ENCODE measurements at places on chromosomes 16 and 17.

DNA sequence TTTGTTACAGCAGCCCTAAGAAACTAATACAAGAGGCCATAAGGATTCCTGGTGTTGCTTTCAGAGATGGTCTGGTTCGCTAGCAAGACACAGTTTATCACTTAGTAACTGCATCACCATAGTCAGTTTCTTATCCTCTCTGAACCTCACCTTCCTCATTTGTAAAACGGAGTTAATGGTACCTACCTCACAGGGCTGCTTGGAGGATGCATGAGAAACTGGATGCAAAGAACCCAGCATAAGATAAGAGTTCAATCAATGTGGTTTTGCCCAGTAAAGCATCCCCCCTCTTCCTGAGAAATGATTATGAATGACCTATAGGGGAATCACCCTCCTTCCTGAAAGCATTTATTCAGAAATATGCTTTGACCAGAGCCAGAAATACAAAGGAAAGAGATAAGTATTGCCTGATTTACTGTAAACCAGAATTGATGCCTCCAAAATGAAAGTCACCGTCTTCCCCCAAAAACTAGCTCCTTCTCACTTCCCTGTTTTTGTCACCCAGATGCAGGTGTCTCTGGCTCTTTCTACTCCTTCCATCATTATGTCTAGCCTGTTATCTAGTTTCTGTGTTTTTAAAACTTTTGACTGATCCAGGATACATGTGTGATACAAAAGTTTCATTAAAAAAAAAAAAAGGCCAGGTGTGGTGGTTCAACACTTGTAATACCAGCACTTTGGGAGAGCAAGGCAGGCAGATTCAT, 2.8 kb upstream of the TEFM start:
- no peak for DNase-seq

GRCh38 chr16:28096983-28097899, 33.7 kb upstream of the GSG1L start:
- DNase-seq = no peak

- no peak for DNase-seq
Observed at GRCh38 chr16:88922114-88922825, 54.7 kb downstream of the CBFA2T3 start.

GRCh38 chr16:85573045-85573695, 40.0 kb upstream of the GSE1 start:
- DNase-seq = no peak

DNA sequence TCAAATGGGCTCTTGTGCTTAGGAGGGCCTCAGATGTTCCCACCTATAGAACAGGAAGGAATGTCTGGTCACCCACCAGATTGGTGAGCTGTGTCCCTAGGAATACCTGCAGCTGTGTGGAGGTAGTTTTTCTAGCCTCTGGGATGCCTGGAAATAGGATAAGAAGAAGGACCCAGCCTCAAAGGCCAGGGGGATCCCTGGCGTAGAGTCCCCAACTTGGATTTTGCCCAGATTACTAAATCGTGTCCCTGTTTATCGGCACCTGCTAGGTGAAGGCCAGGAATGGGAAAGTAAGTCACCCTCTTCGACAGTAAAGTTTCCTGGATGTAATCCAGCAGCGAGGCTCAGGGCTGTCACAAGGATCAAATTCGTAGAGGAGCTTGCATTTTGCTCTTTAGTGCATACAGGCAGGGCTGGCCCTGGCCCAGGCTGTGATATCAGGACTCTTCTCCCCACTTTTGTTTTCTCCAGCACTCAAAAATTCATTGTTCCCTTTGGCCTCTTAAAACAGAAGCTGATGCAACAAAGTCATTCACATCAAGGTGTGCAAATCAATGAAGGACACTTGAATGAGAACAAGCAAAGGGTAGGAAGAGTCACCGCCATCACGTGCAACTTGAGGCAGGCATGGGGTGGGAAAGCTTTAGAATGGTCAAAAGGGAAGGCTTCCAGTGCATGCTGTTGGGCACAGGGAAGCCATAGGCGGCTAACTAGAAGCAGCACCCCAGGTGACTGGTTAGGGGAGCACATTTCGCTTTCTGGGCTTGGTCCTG, 7.5 kb downstream of the SLC13A2 start:
- no peak for DNase-seq

- DNase-seq = no peak
Observed at GRCh38 chr17:35799942-35800341, 4.5 kb upstream of the MMP28 start.

DNA sequence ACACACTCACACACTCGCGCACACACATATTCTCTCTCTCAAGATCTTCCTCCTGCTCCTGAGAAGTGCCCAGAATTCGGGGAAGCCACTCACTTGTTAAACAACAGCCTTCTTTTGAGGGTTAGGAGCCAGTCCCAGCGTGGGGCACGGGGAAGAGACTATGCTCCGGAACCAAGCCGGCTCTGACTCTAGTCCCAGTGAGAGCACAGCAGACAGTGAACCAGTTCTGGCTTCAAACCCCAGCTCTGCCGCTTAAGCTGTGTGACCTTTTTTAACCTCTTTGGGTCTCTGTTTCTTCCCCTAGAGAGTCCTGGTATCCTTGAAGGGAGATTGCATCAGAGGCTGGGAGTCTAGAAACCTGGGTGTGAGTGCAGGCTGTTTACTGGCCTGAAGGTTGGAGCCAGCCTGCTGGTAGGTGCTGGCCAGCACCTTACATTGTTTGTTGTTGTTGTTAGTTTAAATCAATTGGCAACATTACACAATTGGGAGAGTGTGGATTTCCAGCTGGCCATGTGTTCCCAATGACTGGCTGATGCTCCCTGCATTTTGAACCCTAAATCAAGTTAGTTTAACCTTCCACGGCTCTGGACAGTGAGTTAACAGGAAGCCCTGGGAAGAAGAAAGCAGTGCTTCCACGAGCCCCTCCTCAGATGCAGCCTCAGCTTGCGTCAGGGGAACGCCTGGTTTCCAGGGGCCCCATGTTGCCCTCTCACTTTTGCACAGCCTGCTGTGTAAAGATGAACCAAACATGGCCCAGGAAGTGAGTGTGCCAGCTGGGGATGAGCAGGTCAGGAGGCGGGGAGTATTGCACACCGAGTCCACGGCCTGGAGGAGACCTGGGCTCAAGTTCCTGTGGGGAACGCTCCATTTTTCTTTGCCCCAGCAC, 71.5 kb downstream of the GAS7 start:
- DNase-seq = no peak

DNA sequence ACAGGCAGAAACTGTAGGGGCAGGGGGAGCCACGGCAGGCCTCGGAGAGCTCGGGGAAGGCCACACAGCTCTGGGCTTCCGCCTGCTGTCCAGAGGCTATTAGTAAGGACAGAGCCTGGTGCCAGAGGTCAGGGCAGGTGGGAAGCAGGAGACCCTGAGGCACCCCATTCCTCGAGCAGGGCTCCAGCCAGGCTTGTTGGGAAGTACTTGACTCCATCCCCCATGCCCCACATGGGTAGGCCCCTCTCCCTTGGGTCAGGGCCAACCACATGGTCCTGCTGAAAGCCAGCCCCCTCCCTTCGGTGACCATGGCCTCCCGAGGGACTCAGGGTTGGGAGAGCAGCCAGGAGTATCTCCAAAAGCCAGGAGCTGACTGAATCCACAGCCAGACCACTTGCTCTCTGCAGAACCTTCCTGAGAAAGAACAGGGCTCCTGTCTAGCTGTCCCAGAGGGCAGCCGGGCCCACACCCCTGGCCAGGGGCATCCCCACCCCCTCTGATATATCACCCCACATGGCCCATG, 17.4 kb upstream of the MPRIP start:
- DNase-seq = no peak

DNA sequence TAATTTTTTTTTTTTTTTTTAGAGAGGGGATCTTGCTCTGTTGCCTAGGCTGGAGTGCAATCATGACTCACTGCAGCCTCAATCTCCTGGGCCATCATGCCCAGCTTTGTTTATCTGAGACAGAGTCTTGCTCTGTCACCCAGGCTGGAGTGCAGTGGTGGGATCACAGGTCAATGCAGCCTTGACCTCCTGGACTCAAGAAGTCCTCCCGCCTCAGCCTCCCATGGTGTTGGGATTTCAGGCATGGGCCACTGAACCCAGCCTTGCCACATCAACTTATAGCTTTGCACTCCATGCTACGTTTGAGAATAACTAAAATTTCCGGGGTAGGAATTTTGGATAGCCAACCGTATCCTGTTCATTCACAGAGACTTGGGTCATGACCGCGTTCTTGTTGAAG, 30.6 kb downstream of the RNF213 start:
- no peak for DNase-seq

- no peak for DNase-seq
Observed at GRCh38 chr17:32335687-32336086, 6.3 kb downstream of the C17orf75 start.

DNA sequence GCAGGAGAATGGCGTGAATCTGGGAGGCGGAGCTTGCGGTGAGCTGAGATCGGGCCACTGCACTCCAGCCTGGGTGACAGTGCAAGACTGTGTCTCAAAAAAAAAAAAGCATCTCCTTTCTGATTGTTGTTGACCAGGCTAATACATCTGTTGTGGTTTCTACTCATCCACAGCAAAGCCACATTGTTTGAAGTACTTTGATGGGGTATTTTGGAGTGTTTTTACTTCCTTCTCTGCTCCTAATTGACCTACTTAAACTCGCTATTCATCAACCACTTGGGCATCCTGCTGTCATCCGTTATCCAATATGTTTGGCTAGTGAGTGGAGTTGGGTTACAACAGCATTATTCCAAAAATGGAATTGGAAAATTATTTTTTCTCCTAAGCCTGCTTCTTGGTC, 3.5 kb upstream of the CDC27 start:
- no peak for DNase-seq

- no peak for DNase-seq
Observed at GRCh38 chr16:60459463-60459862, 1576.8 kb downstream of the CDH8 start.

DNA sequence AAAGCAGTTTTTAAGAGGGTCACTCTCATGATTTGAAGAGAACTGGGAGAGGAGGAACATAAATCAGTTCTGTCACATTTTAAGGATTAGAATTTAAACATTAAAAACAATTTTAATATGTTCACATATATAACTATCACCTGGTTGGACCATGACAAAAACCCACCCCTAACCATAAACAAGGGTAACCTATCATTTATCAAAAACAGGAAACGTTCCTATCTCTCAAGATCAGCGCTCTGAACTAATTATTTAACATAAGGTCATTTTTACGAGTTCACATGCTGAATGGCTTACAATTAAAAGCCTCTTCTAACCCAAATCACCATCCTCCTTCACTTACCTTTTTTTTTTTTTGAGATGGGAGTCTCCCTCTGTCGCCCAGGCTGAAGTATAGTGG, 45.0 kb downstream of the KANSL1 start:
- DNase-seq = no peak

DNA sequence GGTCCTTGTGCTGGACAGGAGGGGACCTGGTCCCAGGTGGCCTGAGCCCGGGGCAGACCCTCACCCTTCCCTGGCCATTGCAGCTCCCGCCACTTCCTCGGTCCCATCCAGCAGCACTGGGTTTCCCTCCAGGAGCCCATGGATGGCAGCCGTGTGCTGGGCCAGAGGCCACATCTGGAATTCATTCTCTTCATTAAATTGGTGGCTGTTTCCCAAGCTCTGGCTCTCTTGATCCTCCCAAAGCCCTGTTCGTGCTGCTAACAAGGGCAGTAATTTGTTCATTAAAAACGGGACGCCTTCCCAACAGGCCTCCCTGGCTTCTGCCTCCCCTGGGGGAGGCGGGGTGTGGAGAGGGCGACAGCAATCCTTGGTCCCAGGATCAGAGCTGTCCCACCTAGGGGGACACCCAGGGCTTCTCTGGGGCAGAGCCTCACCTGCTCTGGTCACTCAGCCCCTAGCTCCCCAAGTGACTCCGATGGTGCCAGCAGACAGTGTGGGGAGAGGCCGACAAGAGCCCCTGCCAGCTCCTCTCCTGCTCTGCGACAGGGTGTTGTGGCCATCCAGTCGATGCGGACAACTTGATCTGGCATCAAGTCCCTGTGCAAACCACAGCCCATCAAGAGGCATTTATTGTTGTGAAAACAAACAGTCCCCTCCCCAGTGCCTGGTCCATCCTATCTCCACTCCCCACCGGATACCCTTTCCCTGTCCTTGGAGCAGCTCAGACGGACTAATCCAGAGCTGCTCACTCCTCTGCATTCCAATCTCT, 44.0 kb downstream of the SDK2 start:
- DNase-seq = no peak

DNA sequence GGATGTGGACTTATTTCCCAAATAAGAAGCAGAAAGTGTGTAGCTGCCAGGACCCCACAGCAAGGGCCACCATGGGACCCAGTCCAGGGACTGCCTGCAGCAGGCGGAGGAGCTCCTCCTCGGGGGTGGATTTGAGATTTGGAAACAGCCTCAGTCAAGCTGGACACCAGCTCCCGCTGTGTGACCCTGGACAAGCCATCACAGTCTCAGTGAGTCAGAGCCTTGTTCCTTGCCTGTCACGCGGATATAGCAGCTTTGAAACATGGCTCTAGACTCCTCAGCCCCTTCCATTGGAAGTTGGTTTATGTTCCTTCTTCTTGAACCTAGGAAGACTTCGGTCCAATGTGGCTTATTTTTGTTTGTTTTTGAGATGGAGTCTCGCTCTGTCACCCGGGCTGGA, 12.5 kb upstream of the DPEP1 start:
- DNase-seq = no peak

GRCh38 chr16:30853758-30854157, 40.1 kb downstream of the BCL7C start:
- DNase-seq = no peak

GRCh38 chr16:8641671-8642070, 20.2 kb downstream of the METTL22 start:
- DNase-seq = no peak

DNA sequence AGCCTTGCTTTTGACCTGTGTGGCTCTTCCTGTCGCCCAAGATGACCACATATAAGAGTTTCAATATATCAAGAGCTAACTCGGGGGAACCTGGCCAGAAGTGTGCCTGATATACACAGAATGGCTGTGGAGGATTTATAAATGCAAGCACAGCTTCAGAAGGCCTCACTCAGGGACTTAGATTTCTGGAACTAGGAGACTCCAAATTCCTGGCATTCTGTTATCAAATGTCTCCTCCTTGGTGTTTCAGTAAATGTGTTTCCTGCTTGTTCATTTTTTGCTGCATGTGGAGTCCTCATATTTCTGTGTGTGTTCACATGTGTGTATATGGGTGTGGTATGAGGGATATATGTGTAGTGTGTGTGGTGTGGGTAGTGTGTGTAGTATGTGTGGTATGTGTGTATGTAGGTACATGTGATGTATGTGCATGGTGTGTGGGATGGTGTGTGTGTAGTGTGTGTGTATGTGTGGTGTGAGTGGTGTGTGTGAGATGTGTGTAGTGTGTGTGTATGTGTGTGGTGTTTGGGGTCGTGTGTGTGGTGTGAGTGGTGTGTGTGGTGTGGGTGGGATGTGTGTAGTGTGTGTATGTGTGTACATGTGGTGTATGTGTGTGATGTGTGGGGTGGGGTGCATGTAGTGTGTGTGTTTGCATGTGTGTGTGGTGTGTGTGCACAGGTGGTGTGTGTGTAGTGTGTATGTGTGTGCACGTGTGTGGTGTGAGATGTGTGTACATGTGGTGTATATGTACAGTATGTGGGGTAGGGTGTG, 981 bp upstream of the CD300H start:
- no peak for DNase-seq

DNA sequence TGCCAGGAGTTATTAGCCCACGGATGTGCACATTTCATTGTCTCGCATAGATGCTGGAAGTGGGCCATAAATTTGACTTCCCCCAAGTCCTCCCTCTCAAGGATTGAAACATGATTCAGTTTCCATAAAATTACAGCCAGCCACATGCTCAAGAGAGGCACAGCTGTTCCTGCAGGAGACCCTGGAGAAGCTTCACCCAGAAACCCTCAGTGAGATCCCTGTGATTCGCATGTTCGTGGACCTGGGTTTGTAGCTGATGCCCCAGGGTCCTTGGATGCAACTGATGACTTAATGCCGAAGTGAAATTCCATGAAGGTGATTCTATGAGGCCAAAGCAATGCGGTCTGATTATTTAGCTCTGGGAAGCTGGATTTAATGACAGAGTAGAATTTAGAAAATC, 24.7 kb upstream of the AQP8 start:
- DNase-seq = no peak
